ENCODE measurements at places on chromosomes 3 and 15.

- DNase-seq, result no peak
Measured at GRCh38 chr15:87576486-87577176, 679.9 kb downstream of the NTRK3 start.

DNA sequence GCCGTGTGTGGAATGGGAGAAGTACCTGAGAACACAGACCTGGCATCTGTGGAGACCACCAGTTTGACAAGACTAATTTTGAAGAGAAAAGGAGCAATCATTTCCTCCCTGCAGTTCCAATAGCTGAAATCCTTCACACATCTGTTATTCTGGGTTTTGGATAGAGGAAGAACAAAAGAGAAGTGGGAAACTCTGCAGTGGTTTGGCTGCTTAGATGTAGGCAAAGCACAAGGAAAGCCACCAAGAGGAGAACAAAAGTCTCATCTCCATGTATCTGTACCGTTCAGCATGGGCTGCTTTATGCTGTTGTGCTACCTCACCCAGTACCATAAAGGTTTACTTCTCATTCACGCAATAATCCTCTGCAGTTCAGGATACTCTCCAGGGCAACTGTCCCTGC is 153.1 kb upstream of the COL8A1 start:
- DNase-seq, result no peak

GRCh38 chr3:51642462-51642861 is 28.6 kb upstream of the TEX264 start:
- DNase-seq, result no peak

GRCh38 chr3:10824468-10824867 is 8.4 kb downstream of the SLC6A11 start:
- no peak for DNase-seq

DNA sequence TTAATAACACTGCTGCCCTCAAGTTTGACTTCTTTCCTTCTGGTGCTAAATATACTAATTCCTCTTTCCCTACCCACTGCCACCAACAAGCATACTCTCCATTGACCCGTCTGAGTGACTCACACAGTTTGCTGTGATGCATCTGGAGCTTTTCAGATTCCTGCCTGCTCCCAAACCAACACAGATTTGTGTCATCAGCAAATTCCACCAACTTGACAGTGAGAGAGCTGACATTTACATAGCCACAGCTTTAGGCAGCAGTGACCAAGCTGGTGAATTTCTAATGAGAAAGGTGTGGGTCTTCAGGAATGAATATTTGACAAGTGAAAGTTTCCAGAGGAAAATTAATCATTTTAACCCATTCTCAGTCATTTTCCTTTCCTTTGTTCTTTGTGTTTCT is 96.5 kb upstream of the PRICKLE2 start:
- no peak for DNase-seq

DNA sequence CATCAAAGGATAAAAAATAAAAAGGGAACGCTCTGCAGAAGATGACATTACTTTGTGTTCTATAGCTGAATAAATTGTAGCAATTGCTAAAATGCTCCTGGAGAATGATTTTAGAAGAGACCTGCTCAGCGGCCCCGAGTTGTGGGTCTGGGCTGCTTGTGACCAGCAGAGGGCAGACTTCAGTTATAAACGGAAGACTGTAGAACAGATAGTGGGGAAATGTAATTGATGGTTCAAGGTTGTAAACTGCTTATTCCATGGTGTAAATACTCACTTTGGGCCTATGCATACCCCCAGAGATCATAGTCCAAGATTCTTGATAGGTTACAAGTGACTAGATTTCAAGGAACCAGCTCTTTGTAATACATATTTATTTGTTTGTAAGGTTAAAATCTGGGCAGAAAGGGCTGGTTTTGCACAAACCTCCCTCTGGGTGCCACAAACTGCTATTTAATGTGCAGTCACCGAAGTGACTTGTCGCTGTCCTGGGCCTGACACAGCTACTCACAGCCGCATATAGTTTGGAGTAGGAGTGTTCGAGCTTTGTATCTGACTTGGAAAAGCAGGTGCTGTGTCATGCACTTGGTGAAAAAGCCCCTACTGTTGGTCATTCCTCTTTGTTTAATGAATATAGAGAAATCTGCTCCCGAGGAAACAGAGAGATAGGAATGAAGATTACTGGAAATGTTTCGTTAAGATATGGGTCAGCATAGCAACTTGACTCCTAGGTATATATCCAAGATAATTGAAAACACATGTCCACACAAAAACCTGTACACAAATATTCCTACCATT is 34.7 kb upstream of the NDUFB4 start:
- DNase-seq, result peak; percentile 61

DNA sequence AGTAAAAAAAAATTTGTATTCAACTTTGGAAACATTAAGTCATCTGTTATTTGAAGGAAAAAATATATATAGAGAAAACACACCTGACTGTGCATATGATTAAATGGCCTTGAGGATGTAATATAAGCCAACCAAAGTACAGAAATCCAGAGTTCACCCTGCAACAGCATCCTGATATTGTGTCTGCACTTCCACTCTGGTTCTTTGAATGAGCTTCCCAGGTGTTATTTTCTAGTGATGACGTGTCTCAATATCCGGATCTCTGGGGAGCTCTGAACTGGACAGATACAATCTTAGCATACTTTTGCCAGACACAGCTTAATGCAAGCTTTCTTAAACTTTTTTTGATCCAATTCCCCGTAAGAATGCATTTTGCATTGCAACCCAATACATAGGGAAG is 19.5 kb upstream of the PIK3CB start:
- no peak for DNase-seq

DNA sequence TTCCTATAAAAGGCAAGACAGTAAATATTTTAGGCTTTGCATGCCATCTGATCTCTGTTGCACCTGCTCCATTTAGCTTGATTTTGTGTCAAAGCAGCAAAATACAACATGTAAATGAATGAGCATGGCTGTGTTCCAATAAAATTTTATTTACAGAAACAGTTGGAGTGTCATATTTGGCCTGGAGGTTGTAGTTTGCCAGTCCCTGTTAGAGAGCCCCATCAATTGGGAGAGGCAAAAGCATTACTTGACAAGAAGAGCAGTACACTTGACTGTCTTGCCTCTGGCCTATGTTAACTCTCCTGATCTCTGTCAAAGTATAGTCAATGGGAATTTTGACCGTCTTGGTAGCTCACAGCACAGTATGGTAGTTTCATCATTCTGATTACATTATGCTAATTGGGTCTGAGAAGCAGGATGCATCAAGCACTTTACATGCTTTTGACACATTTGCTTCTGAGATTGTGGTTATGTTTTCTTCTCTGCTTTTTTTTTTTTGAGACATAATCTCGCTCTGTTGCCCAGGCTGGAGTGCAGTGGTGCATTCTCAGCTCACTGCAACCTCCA is 35.4 kb downstream of the SLC28A2 start:
- DNase-seq, result no peak

DNA sequence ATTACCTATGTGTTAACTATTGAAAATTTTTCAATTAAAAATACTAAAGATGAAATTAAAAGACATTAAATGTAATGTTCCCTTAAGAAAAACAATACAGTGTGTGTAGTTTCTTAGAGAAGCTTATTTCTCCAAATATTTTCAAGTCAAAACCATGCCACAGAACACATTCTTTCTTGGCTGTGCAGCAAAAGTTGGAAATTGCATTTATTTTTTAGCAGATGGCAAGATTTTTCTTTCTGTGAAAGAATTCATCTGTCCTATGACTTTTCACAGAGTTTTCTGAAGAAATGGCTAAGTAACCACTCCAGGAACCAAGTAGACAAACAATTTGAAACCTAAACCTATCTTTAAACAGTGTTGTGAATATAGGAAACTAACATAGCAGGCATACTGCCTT is 47.2 kb downstream of the IMPG2 start:
- DNase-seq, result no peak

- no peak for DNase-seq
Measured at GRCh38 chr3:136928240-136928639, 29.5 kb upstream of the IL20RB start.

GRCh38 chr3:122415762-122416654 is at the start of gene WDR5B:
TSS of gene WDR5B (minus strand) at chr3:122416062. CDS start at chr3:122415528, 534 bp downstream.
- no peak for DNase-seq

DNA sequence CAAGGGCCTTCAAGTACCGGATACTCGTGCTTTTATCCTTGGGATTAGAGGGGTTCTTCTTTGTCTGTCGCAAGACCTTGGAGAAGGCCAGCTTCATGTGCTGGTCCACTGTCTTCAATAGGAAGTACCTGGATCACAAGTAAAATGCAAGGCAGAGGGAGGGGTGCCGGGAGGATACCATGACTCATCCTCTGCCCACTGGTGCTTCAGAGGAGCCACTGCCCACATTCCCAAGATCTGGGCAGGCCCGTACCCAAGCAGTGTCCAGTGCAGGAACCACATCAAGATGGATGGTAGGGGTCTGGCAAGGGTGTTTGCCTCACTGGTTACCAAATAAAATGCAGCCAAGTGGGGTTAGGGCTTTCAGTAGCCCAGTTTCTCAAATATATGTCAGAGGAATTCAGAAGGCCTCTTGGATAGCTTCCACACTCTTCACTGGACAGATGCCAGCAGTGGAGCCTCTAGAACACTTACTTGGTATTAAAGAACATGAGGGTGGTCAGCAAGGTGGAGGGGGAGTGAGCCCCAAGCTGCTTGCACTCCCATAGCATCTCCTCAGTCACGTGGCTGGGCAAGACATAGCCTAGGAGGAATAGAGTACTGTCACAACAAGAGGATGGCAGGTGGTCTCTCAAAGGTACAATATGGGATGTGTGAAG is 3.6 kb upstream of the IMPDH2 start:
- no peak for DNase-seq

- DNase-seq, result no peak
Measured at GRCh38 chr3:87426918-87427317, 150.5 kb upstream of the POU1F1 start.

- no peak for DNase-seq
Measured at GRCh38 chr3:156264771-156265170, 144.4 kb downstream of the KCNAB1 start.

DNA sequence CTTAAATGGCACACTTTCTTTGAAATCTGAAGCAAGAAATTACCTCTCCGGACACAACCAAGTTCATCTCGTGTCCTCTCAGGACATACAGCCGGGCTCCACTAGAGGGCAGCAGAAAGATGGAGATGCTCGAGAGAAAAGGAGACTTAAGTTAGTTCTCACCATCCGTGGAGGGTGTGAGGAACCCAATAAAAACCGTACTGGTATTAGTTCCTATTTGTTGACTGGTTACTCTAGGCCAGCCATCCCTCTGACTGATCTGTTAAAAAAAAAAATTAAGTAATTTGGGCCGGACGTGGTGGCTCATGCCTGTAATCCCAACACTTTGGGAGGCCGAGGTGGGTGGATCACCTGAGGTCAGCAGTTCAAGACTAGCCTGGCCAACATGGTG is 7.9 kb upstream of the CYP11A1 start:
- DNase-seq, result peak; percentile 74

- DNase-seq, result no peak
Measured at GRCh38 chr3:169148448-169149348, 514.8 kb downstream of the MECOM start.

DNA sequence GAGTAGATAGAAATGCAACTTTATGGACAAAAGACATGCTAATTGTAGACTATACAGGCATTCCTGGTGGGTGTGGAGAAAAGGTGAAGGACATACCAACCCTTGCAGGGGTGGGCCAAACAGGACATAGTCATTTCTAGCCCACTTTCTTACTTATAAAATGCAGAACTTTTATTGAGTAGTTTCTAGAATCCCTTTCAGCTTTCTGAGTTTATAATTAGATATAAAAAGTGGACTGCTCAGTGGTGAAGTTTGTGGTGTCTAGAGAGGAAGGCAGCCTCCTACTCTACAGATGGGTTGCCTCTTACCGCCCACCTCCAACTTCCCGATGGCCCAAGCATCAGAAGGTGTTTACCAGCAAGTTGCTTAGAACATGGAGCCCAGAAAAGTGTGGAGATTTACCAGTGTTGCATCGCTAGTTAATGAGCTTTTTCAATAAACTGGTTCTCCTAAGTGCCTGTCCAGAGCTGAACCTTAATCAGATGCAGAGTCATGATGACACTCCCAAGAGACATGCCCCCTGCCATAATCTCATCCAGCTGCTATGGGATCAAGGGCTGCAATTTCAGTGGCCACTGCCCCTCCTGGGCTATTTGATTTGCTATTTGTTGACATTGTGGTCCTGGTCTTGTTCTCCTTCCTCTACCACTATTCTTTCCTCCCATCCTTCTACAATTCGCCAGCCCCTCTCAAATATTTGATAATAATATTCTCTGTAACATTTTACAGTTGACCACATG is 77.5 kb upstream of the STRIT1 start:
- no peak for DNase-seq

GRCh38 chr15:76988867-76989780 is 5.8 kb upstream of the PSTPIP1 start:
- no peak for DNase-seq

DNA sequence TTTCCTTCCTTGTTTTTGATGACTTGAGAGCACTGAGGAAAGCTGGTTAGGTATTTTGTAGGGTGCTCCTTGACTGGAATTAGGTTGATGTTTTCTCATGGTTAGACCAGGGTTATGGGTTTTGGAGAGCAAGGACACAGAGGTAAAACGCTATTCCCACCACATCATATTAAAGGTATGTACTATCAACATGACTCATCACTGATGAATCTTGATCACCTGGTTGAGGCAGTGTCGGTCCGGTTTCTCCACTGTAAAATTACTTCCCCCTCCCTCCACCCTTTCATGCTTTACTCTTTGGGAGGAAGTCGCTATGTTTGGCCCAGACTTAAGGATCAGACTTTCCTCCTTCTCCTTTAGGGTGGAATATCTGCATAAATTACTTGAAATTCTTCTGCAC is 201.6 kb downstream of the EDEM1 start:
- DNase-seq, result no peak

- DNase-seq, result no peak
Measured at GRCh38 chr3:191290311-191291025, 38.7 kb upstream of the CCDC50 start.

GRCh38 chr3:172096881-172097420 is 57.6 kb downstream of the FNDC3B start:
- no peak for DNase-seq

- DNase-seq, result no peak
Measured at GRCh38 chr15:93997071-93997658, 234.2 kb upstream of the MCTP2 start.

DNA sequence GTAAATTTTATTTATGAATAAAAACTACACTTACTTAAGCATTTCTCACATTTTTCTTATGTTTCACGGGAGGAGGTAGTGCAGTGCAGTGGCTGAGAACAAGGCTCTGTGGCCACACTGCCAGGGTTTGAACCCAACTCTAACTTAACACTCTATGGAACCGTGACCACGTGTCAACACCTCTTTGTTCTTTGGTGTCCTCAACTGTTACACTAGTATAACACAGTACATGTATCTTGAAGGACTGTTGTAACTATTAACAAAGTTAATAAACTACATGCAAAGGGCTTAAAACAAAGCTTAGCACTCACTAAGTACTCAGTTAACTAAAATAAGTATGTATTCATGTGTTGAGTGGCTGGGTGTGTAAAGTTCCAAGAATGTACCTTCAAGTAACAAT is 19.5 kb downstream of the CD47 start:
- DNase-seq, result no peak

GRCh38 chr3:66299891-66300290 is 79.1 kb downstream of the SLC25A26 start:
- no peak for DNase-seq
